ENCODE measurements at places on chromosomes 5 and 9.

DNA sequence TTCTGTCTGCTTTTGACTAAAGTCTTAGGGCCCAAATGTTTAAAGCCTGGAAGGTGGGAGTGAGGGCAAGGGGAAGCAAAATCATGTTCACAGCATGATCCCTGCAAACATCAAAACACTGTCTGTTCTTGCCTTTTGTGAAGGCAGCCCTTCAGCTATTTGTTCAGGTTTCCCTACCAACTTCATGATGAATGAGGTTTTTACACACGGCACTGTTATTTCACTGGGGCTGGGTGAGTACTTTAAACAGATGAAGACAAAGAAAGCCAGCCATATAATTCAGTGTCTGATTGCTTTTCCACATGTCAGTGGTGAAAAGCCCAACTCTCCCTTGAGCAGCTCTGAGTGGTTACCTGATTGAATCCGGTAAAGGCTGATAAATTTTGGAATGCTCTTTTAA, 224.7 kb upstream of the GRAMD2B start:
- DNase-seq: no peak

DNA sequence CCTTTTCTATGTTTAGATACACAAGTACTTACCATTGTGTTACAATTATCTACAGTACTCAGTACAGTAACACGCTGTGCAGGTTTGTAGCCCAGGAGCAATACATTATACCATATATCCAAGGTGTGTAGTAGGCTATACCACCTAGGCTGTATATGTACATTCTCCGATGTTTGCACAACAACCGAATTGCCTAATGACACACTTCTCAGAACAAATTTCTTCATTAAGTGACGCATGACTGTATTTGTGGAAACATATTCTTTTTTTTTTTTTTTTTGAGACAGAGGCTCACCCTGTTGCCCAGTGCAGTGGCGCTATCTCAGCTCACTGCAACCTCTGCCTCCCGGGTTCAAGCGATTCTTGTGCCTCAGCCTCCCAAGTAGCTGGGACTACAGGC, 4.0 kb upstream of the RAD23B start:
- no peak for DNase-seq

- peak; percentile 9 for DNase-seq
Measured at GRCh38 chr9:4596165-4596922, 65.8 kb upstream of the PLPP6 start.

GRCh38 chr5:42015681-42016080, 90.6 kb downstream of the FBXO4 start:
- no peak for DNase-seq

DNA sequence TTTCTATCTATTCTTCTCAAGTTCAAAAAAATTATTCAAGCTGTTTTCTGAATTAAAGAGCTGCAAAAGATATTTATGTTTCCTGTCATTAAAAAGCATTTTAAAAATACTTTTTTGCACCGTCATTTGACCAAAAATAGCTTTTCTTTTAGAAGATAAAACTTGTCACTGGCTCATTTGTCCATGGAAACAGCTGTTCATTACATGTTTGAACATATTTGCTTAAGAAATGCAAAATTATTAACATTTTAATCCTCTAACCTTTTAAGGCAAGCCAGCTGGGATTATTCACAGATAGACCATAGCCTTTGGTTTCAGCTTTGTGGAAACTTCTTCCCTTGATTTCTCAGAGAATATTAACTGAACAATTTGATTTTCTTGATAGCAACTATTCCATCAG, 393.9 kb downstream of the TUSC1 start:
- DNase-seq: no peak

DNA sequence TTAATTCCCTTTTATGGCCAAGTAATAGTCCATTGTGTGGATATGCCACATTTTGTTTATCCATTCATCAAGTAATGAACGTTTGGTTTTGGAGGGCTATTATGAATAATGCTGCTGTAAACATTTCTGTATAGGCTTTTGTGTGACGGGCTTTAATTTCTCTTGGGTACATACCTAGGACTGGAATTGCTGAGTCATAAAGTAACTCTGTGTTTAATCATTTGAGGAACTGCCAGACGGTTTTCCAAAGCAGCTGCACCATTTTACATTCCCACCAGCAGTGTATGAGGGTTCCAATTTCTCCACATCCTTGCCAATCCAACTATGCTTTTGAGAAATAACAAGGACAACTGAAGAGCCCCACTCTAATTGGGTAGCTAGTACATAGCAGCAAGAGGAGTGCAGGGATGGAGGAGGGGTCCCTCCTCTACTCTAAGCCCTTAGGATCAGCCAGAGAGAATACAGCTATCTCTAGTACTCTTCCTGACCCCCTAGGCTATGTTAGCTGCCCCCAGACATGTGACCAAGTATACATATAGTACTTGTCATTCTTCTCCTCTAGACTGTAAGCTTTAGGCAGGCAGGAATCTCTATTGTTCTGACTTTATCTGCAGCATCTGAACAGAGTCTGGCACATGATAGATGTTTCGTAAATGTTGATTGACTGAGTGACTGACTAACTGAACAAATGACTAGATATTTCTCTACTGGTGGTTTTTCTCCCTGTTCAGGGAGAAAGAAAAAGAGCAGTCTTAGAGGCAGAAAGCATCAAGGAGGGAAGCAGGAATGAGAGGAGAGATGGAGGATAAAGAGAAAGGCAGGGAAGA, 22.1 kb upstream of the MATR3 start:
- DNase-seq: no peak

DNA sequence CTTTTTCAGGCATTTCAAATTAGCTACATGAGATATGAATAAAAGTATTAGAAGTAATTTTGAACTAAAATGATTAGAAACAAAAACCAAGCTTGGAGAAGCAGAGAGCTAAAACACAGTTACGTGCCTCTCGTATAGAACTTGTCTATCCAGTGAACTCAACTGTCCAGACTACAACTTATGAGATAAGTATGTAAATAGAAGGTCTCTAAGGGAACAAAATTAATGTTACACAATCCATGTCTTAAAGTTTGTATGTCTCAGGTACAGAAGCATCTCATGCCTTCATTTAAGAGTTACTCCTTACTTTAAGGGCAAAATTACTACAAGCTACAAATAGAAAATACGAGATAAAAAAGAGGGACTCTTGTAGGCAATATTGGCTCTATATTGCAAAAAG, 316.8 kb downstream of the CETN3 start:
- DNase-seq: no peak

DNA sequence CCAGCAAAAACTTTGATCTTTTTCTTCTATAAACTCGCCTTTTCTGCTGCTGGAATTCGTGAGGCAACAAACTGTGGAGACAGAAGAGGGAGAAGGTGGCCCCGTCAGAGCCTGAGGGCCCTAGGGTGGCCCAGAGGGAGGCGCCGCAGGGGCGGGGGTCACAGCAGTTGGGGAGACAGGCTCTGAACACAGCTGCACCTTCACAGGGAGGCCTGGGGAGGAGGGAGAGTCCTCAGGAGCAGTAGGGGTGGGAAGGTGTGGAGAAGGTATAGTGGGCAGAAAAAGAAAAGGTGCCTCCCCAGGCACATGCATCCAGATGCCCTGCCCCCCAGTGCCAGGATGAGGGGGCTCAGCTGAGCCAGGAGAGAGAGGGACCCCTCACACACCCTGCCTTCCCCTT, 15.1 kb downstream of the PHF19 start:
- no peak for DNase-seq

Measured in activated T-cell treated with anti-CD3 and anti-CD28 coated beads for 24 hours (primary cell).